ENCODE measurements at places on chromosomes 2 and 18.

DNA sequence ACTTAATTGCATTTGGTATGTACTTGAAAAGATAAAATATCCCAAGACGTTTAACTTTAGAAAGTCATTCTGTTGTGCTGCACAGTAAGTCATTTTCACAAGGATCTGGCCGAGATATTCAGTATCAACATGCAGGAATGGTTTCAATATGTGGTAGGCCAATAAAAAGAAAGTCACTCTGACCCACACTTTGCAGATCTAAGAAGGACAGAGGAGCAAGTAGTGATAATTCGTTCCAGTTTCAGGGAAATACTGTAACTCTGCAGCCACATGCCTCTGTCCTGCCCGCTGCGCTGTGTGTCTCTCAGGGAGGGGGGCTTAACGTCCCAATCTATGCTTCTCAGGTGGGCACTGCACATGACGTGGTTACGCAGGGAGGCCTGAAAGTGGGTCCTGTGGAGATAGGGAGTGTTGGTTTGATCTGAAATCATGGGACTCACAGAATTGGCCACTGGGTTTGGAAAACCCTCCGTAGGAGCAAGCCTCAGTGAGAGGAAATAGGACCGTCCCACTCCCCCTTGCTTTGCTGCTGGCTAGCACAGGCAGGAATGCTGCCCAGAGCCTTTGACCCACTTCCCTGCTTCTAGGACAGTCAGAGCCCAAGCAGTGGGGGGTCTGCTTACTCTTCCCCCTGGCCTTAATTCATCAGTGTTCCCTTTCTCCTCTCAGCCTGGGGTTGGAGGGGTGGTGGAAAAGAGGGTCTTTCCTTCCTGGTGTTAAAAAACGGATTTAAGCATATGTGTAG is 314.7 kb upstream of the SPRED2 start:
- no peak for DNase-seq

DNA sequence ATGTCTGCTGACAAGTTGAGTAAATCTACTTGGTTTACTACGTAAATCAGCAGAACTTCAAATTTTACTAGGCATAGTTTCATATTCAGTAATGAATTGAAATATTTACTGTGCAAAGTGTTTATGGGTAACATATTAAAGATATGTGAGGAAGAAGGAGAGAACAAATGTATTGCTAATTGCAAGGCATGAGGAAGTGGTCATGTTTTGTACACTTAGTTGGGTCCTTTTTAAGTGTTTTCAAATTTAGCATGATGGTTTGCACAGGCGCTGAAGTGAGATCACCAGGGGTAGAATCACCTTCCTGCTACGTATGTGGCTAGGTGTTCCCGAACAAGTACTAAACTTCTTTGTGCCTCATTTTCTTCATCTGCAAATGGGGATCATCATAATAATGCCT is 1534.4 kb downstream of the LRP1B start:
- DNase-seq, result no peak

DNA sequence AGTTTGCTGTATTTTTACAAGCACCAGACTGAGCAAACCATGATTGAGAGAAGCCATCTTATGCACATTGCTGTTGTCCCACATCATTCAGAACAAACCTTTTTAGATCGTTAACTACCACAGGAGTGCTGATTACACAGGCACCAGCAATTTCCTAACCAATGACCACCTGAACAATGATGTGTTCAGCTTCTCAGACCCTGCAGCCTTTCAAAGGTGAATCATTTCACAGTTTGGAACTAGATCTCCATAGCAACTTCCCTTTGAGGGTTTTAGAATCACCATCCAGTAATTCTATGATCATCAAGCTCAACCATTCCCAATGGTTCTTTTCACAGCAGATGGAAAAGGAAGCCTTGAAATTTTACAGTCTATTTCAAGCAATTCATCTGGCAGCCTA is 71.4 kb downstream of the OLA1 start:
- no peak for DNase-seq

DNA sequence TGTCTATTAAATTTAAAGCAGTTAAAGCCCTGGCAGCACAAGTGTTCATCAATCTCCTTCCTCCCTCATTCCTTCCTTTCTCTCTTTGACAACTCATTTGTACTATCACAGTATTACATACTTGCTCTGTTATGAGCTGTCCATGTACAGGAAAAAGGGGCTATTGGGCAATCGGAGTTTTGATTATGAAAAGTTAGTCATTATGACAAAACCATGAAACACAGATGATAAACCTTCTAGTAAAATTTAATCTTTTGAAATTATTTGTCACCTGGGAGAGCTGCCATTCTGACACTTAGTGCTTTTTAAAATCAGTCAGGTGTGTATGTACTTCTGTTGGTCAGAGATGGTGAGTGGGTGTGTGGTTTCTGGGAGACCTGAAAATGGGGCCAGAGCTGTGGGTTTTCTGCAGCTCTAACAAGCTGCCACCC is 39.4 kb downstream of the MAP4K4 start:
- no peak for DNase-seq

DNA sequence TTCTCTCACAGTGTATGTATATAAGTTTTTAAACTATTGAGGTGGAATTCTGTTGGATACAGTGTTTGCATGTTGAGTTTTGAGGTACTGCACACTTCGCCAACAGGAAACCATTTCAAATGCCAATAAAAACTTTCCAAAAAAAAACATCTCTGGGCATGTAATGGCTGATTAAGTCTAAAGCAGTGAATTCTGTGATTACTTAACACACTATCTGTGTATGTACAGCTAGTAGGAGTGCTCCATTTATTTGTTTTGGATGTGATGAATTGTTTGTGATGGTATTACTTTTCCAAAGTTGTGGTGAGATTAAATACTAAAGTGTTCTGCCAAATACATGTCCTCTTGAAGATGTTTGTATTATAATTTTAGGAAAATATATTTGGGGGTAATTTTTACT is 31.1 kb downstream of the MMADHC start:
- no peak for DNase-seq

DNA sequence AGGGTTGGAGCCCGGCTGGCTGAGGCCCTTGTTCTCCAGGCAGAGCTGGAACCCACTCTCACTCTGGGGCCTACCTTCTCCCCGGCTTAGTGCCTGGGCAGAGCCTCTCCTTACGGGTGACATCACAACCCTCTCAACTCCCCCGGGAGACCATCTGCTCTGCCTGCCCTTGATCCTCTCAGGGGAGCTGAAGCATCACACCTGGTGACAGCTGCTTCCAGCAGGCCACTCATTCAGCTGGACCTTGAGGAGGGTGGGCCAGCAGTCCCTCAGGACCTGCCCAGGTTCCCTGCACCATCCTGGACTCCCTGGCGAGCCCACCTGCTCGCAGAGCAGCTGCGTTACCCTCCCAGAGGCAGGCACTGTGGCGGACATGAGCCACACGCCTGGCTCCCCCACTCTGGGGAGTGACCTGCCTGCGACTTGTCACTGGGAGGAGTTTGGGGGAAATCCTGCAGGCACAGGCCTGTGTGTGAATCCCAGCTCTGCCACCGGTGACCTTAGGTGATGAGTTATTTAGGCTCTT is 13.1 kb downstream of the HS6ST1 start:
- DNase-seq, result no peak

- no peak for DNase-seq
Observed at GRCh38 chr18:35573531-35573930, 8.0 kb upstream of the GALNT1 start.

All from forelimb muscle (tissue), 1 donor.